ENCODE measurements at places on chromosomes 1 and 21. TPM values are rescaled to one million over a fixed set of nuclear protein-coding genes. Genes with fewer than 3 reads are reported as not detected.

The SPRR2E gene
- not detected for total RNA-seq

The DPT gene
- not detected for total RNA-seq

The OR2L8 gene
- not detected for total RNA-seq

The MYBPH gene
- total RNA-seq, result not detected

The LTN1 gene
- 14.9 TPM for total RNA-seq

The LRRN2 gene
- 7.0 TPM for total RNA-seq

The MAP1LC3C gene
- 1.2 TPM for total RNA-seq

The SPRR2F gene
- not detected for total RNA-seq

The PDPN gene
- not detected for total RNA-seq

The ASTN1 gene
- total RNA-seq, result not detected

The TTC13 gene
- 10.7 TPM for total RNA-seq

- H3K27ac ChIP-seq, result no peak overlapping the region
- no peaks in the 10 kb centered on the region for H3K36me3 ChIP-seq
- no peak for DNase-seq
- no peak overlapping the region for H3K4me3 ChIP-seq
- H3K4me1 ChIP-seq, result peaks cover 9% of the 10 kb centered on the region
Observed at GRCh38 chr1:22399421-22400091, 52.1 kb upstream of the ZBTB40 start.

DNA sequence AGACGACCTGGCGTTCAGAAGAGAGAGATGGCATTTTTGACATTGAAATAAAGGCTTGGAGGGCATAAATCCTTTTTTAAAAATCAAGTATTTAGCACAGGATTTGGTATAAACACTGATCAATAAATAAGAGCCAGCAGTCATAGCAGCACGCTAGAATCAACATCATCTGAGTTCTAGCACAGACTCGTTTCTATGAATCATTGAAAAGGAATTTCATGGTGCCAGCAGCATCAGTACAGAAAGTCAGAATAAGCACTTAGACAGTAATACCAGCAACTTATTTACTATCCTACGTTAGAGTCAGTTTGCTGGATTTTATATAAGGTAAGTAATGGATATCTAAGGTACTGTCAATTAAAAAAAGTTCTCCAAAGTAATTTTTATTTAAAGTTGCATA, 119.3 kb downstream of the HLCS start:
- no peak for DNase-seq
- no peaks in the 10 kb centered on the region for H3K27me3 ChIP-seq
- H3K27ac ChIP-seq, result no peak overlapping the region
- H3K4me1 ChIP-seq, result peaks cover 10% of the 10 kb centered on the region

DNA sequence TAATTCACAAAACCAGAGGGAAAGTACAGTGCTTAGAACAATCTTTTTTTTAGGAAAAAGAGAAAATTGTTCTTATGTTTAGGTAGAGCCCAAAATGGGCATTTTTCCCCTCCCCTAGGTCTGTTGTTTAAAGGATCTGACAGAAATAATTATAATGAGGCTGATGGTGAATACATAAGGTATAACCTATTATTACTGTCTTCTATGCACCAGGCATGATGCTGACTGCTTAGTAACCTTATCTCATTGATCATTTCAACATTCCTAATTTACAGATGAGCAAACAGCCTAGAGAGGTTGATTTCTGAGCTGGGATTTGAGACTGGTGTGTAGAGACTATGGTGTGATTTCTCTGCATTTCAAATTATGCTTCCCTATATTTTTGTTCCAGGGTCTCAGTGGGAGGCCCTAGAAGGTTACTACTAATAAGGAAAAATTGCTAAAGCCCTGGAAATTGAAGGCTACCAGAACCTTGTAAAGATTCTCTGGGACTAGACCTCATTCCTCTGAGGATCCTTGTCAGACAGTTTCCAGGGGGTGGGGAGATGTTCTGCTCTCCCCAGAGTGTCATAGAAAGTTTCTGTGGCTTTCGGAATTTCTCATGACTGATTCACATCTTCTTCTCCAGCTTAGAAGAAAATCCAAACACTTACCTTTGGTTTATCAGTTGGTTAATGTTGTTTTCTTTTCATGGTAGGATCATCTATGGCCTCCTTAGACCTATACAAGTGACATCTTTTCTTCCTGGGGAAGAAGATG, 44.9 kb downstream of the ROR1 start:
- DNase-seq, result no peak
- peaks cover 33% of the 10 kb centered on the region for H3K4me1 ChIP-seq
- no peaks in the 10 kb centered on the region for H3K36me3 ChIP-seq
- no peak overlapping the region for H3K27ac ChIP-seq
- no peak overlapping the region for H3K4me3 ChIP-seq

GRCh38 chr1:242083742-242084141, 84.8 kb upstream of the MAP1LC3C start:
- H3K27ac ChIP-seq, result no peak overlapping the region
- no peaks in the 10 kb centered on the region for H3K4me1 ChIP-seq
- peaks cover 47% of the 10 kb centered on the region for H3K27me3 ChIP-seq
- no peak for DNase-seq

GRCh38 chr1:56382929-56383328, 196.4 kb downstream of the PLPP3 start:
- no peak for DNase-seq
- H3K4me3 ChIP-seq, result no peak overlapping the region
- H3K36me3 ChIP-seq, result no peaks in the 10 kb centered on the region

DNA sequence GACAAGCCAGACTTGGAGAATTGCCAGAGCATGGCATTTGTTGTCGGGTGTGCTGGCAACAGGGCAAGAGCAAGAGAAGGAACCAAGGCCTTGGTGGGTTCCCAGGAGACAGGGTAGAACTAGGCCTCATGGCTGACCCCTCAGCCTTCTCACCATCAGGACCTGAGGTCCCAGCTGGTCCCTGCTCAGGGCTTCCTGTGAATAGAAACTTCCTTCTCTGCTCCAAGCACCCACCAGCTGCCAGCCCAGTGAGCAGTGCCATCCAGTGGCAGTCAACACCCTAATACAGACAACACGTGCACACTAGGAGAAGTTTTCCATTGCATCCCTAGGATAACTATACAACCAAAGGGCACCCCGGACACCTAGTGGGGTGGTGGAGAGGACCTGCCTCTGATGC, 22.8 kb downstream of the S100A6 start:
- H3K36me3 ChIP-seq, result no peaks in the 10 kb centered on the region
- no peaks in the 10 kb centered on the region for H3K27me3 ChIP-seq
- peaks cover 50% of the 10 kb centered on the region for H3K4me1 ChIP-seq
- H3K4me3 ChIP-seq, result no peak overlapping the region
- no peak for DNase-seq

GRCh38 chr1:114359791-114360190, 151.2 kb downstream of the TRIM33 start:
- H3K4me1 ChIP-seq, result no peaks in the 10 kb centered on the region
- DNase-seq, result no peak
- no peak overlapping the region for H3K4me3 ChIP-seq
- H3K27ac ChIP-seq, result no peak overlapping the region
- no peaks in the 10 kb centered on the region for H3K27me3 ChIP-seq
- H3K36me3 ChIP-seq, result no peaks in the 10 kb centered on the region

GRCh38 chr1:227898502-227899140, 49.1 kb downstream of the WNT9A start:
- no peak overlapping the region for H3K27ac ChIP-seq
- H3K4me3 ChIP-seq, result no peak overlapping the region
- DNase-seq, result no peak
- H3K36me3 ChIP-seq, result no peaks in the 10 kb centered on the region

DNA sequence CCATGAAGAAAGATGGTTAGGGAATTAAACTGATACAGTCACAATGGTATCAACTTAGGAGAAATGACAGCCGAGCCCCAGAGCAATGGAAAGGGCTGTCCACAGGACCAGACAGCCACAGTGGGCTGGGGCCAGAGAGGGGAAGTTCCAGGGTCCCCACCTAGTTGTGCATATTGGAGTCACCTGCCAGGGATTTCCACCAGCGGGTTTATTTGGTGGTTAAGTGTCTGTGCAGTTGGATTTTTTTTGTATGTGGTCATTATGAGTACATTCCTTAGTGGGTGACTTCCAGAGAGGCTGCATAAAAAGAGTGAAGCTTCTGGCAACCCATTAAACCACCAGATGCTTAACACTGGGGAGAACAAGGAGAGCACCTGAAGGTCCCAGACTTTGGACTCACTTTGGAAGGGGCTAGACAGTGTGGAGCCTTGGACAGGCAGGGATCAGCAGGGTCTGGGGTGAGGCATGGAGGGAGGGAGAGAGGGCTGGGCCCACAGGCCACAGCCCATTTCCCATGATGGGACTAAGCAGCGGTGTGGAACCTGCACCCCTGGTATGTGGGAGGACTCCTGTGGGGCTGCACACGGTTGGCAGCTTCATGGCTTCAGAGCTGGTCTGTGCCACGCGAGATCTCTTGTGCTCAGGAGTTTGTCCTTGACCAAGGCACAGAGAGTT, 7.8 kb upstream of the PTTG1IP start:
- no peak overlapping the region for H3K4me3 ChIP-seq
- peaks cover 52% of the 10 kb centered on the region for H3K4me1 ChIP-seq
- H3K27ac ChIP-seq, result peak overlapping the region; percentile 89
- H3K27me3 ChIP-seq, result no peaks in the 10 kb centered on the region
- DNase-seq, result no peak

DNA sequence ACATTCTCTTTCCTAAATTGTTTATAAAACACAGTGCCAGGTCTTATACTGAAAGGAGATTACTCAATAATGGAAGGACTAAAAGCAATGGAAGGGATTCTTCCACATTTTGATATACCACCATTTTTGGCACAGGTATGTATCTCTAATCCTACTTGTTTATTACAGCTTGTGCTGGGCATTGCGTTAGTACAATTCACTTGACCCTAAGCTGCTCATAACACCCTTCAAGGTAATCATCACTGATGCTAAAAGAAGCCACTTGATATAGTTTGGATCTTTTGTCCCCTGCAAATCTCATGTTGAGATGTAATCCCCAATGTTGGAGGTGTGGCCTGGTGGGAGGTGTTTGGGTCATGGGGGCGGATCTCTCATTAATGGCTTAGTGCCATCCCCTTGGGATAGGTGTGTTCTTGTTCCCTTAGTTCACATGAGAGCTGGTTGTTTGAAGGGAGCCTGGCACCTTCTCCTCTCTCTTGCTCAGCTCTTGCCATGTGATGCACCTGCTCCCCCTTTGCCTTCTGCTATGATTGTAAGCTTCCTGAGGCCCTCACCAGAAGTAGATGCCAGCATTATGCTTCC, 71.1 kb downstream of the NIBAN1 start:
- no peak overlapping the region for H3K4me3 ChIP-seq
- no peaks in the 10 kb centered on the region for H3K36me3 ChIP-seq
- no peak overlapping the region for H3K27ac ChIP-seq
- no peaks in the 10 kb centered on the region for H3K27me3 ChIP-seq
- peaks cover 19% of the 10 kb centered on the region for H3K4me1 ChIP-seq

- H3K27me3 ChIP-seq, result no peaks in the 10 kb centered on the region
- H3K36me3 ChIP-seq, result no peaks in the 10 kb centered on the region
- H3K27ac ChIP-seq, result no peak overlapping the region
- DNase-seq, result no peak
Observed at GRCh38 chr1:200242110-200243041, 167.5 kb downstream of the ZNF281 start.

GRCh38 chr1:108149796-108150467, 50.2 kb downstream of the SLC25A24 start:
- no peak overlapping the region for H3K27ac ChIP-seq
- no peak for DNase-seq

DNA sequence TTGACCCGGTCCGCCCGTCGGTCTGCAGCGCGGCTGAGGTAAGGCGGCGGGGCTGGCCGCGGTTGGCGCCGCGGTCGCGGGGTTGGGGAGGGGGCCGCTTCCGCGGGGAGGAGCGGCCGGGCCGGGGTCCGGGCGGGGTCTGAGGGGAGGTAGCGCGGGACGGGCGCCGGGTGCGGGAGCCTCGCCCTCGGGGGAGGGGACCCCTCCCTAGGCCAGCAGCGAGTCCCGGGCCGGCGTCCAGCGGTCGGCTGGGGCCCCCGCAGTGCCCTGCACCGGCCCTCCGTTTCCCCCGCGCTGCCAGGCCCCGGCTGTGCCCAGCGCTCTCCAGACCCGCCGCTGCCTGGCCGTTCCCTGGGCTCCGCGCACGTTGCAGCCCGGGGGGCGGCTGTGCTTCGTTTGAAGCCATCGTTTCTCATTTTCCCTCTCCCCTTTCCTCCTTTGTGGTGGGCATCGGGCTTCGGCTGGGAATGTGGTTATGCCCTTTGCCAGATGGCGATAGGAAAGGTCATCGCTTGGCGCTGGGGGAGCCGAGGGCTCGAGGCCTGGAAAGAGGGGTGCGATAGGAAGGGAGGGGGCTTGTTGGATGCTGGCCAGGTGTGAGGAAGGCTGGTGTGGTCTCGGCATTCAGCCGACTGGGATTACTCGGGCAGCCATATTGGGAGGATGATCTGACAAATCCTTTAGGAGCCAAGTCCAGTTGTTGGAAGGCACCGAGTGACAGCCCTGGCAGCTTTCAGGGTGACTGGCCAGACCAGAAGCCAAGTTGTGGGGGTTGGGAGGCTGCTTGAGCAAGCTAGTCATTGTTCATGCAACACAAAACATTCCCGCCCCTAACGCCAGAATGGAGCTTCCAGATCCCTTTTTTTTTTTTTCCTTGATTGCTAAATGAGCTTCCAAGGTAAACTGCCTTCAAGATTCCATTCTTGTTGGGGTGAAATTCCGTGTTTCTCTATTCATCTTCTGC, 753 bp downstream of the KIF1B start:
- H3K27ac ChIP-seq, result peak overlapping the region; percentile 45
- peaks cover 11% of the 10 kb centered on the region for H3K4me1 ChIP-seq
- H3K4me3 ChIP-seq, result peak overlapping the region; percentile 88
- DNase-seq, result peak; percentile 78
- H3K27me3 ChIP-seq, result no peaks in the 10 kb centered on the region
- H3K36me3 ChIP-seq, result no peaks in the 10 kb centered on the region

- peaks cover 8% of the 10 kb centered on the region for H3K27me3 ChIP-seq
- no peaks in the 10 kb centered on the region for H3K36me3 ChIP-seq
- DNase-seq, result no peak
Observed at GRCh38 chr1:146020058-146021049, 1.2 kb downstream of the HJV start.

DNA sequence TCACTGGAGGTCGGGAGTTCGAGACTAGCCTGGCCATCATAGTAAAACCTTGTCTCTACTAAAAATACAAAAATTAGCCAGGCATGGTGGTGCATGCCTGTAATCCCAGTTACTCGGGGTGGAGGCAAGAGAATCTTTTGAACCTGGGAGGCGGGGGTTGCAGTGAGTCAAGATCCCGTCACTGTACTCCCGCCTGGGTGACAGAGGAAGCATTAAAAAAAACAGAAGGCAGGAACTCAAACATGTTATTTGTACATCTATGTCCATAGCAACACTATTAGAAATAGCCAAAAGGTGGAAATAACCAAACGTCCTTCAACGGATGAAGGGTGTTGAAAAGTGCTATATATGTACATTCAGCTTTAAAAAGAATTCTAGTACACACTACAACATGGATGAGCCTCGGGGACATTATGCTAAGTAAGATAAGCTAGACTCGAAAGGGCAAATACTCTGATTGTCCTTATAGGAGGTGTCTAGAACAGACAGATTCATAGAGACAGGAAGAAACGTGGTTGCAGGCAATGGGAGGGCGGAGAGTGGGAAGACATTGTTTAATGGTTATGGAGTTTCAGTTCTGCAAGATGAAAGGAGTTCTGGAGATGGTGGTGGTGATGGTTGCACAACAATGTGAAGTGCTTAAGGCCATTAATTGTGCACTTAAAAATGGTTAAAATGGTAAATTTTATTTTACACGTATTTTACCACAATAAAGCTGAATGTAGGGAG, 19.2 kb downstream of the NLRP3 start:
- no peak overlapping the region for H3K4me3 ChIP-seq
- no peak for DNase-seq
- H3K27me3 ChIP-seq, result peaks cover 37% of the 10 kb centered on the region
- H3K27ac ChIP-seq, result no peak overlapping the region

- peak overlapping the region; percentile 97 for H3K4me3 ChIP-seq
- no peak for DNase-seq
- no peaks in the 10 kb centered on the region for H3K27me3 ChIP-seq
- H3K36me3 ChIP-seq, result no peaks in the 10 kb centered on the region
Observed at GRCh38 chr1:29236712-29237128, 398 bp downstream of the PTPRU start.
